ENCODE measurements at places on chromosomes 7 and 10.

- DNase-seq: no peak
Observed at GRCh38 chr7:78218051-78218450, 419.5 kb downstream of the PHTF2 start.

GRCh38 chr7:42348631-42349030 is 111.6 kb upstream of the GLI3 start:
- no peak for DNase-seq

- DNase-seq: peak; percentile 27
Observed at GRCh38 chr10:6647811-6648526, 67.9 kb upstream of the PRKCQ start.

GRCh38 chr10:117568334-117568733 is 25.8 kb downstream of the EMX2 start:
- DNase-seq: no peak

DNA sequence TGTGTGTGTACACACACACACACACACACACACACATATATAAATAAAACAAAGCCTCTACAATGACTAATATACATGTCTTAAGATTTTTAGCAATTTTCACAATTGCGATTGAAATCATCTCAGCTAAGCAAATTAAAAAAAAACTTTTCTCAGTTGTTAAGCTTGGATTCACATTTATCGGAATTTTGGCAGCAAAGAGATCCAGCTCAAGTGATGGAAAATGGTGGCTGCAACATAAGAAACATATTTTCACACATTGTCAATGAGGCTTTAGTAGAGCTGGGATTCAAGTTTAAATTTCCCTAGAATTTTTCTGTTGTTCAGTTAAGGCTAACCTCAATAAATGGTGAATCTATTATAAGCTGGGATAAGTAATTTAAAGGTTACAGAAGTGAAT is 768.6 kb upstream of the SORCS1 start:
- DNase-seq: no peak

- peak; percentile 47 for DNase-seq
Observed at GRCh38 chr10:27383595-27384542, 120.2 kb upstream of the RAB18 start.

DNA sequence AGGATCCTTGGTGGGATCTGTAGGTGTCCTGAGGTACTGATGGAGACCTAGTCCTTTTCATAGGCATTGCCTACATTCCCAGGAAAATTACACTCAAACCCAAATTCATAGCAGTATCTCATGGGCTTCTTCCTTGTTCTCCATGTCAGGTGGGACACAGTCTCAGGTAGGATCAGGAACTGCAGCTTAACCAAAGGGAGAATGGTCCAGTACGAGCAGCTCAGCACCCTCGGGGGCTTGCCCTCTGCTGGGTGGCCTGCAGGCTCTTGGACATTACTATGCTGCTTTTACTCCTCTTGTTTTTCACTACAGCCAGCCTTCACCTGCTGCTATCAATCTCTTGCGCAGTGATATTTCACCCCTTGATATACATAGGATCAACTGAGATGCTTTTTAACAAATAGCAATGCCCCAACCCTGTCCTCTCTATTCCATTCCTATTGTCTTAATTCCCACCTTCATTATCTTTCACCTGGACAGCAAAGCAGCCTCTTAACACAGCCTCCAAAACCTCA is 28.6 kb downstream of the PLA2G12B start:
- no peak for DNase-seq

GRCh38 chr10:73408061-73408460 is 5.8 kb downstream of the ANXA7 start:
- peak; percentile 21 for DNase-seq

- no peak for DNase-seq
Observed at GRCh38 chr10:49292565-49293207, 6.3 kb upstream of the C10orf71 start.

DNA sequence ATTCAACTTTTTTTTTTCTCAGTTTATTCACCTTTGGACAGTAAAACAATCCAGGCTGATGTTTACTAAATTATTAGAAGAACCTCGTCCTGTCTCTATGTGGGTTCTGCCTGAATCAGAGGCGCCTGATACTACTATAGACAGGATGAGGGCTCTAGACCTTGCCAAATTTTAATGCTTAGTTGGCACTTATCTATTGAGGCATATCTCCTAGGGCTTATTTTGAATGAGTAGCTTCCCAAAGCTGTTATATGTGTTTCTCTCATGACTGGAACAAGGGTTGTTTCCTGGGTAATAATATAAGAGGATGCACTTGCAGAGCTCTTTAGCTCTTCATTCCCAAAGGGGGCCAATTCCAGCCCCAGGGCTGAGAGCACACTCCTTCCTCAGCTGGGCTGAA is 23.6 kb downstream of the HECW1 start:
- DNase-seq: peak; percentile 13

DNA sequence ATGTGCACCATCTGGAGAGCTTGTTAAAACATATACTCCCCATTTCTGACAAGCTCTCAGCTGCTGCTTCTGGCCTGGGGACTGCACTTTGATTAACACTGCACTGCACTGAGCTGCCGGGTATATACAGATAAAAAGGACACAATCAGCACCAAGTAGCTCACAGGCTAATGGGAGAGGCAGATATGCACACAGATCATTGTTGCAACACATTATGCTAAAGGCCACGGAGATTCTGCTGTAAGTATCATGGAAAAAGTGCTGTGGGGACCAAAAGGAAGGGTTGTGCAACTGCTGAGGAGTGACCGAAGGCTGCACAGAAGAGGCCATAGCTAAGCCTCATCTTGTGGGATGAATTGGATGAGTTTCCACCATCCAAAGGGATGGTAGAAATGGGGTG is 455.2 kb downstream of the SORCS3 start:
- DNase-seq: no peak

- no peak for DNase-seq
Observed at GRCh38 chr10:131053192-131053591, 258.3 kb downstream of the TCERG1L start.

DNA sequence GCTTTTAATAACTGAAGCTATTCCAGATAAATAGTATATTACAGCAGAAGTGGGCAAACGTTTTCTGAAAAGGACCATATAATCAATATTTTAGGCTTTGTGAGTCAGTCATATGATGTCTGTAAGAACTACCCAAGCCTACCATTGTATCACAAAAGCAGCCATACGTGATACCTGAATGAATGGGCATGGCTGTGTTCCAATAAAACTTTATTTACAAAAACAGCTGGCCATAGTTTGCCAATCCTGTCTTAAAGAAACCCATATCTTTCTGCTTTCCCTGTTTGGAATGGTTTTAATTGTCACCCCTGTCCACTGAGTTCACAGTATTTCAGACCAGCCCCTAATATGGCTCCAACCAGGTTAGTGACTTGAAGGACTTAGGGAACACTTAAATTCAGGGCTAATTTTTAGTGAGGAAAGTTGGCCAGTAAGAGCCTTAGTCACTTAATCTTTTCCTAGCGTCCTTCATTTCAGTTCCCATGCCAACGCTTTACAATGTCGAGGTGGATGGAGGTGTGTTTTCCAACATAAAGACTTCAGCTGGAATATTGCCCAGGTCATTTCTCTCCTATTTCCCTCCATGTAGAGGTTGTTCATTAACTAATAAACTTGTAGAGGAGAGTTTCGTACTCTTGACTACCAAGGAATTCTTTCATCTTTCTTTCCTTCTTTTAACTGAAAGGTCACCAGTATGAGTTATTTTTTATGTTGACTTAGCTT is 184.5 kb downstream of the TRIL start:
- no peak for DNase-seq

DNA sequence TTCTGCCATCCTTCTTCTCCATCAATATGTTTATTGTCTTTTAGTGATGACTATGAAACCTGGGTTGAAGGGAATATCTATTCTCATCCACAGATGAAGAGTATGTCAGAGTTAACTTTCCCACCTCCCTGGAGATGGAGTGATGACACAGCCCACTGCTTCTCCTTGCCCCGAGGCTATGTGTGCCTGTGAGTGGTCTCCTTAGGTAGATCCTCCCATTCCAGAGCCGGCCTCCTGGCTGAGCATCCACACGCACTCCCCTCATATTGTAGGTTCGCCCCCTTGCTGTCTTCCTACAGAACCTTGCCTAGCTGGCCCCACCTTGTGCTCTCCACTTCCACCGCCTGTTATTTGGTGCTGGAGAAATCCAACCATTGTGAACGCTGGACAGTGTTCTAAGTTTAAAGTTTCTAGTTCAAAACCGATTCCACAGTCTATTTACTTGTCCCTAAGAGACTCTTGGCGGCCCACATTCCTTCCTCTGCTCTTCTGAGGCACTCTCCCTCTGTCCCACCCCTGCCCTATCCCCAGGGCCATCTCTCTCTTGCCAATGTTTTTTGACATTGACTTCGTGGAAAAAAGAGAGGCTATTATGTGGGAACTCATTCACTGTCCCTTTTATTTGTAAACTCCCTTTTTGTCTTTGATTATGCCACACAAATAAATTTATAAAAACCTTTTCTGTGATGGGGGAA is 168.0 kb downstream of the ZNF438 start:
- no peak for DNase-seq

- no peak for DNase-seq
Observed at GRCh38 chr7:100413889-100414288, 14.6 kb downstream of the ZCWPW1 start.

GRCh38 chr7:139479620-139480019 is 3.9 kb downstream of the KLRG2 start:
- DNase-seq: no peak

GRCh38 chr10:6766131-6766801 is 186.2 kb upstream of the PRKCQ start:
- no peak for DNase-seq

GRCh38 chr10:101373063-101373462 is 19.1 kb downstream of the BTRC start:
- DNase-seq: no peak

DNA sequence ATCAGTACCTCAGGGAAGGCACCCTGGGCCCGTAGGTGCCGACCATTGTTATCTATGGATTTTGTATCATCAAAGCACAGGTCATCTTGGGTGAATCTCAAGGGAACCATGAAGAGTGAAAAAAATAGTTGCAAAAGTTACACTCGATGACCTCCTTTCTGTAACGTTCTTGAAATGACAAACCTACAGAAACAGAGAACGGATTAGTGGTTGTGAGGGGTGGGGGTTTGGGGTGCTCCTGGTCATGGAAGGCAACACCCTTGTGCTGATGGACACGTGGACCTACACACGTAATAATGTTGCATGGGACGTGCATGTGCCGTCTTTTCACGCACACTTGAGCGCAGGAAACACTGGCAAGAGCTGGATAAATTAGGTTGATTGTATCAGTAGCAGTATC is 655.9 kb downstream of the SDK1 start:
- DNase-seq: no peak

DNA sequence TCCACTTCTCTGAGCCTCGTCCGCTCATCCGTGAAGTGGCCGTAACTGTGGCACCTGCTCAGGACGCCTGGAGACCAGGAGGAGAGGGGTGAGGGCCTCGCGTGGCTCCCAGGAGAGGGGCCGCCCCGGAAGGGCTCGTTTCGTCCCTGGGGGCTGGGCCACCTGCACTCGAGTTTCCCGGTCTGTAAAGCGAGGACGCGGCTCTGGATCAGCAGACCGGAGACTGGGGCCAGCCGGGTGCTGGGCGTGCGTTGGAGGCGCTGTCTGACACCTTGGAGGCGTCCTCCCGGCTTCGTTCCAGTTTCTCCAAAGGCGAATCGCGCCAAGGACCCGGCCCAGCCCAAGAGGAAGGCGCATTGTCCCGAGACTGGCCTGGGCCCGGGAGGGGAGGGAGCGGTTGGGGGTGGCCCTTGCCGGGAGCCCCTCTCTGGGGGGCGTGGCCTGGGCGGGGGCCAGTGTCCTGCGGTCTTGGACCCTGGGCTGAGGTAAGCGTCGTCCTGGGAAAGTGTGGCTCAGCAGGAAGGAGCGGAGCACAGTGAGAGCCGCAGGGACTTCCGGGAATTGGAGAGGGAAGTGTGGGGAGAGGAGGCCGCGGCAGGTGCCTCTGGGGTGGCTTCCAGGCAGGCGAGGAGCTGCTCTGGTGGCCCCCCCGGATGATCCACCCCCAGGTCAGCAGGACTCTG is 89.6 kb downstream of the FOXL3 start:
- DNase-seq: no peak

DNA sequence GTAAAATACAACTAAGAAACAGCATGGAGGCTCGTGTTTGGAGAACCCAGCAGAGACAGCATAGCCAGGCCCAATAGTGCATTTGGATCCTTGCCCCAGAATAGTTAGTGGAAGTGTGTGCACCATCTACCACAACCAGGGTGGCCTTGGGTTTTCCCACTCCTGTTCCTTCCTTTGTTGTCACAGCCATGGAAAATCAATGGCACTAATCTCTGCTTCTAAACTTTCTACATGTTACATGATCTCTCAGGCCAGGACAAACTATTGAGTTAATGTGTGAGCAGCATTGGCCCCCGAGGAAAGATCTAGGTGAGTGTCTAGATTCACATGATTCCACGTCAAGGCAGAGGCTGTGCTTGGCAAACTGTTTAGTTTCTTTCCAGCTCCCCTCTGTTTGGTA is 2.0 kb downstream of the CYP3A7 start:
- DNase-seq: no peak

DNA sequence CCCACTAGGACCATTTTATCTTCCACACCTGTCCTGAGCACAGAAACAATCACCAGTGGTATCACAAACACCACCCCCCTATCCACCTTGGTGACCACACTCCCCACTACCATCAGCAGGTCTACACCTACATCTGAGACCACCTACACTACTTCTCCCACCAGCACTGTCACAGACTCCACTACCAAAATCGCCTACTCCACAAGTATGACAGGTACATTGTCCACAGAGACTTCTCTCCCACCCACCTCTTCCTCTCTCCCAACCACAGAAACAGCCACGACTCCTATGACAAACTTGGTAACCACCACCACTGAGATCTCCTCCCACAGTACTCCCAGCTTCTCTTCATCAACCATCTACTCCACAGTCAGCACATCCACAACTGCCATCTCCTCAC is 3.3 kb downstream of the MUC3A start:
- no peak for DNase-seq

- DNase-seq: peak; percentile 82
Observed at GRCh38 chr7:108525327-108525984, 479 bp downstream of the PNPLA8 start.

DNA sequence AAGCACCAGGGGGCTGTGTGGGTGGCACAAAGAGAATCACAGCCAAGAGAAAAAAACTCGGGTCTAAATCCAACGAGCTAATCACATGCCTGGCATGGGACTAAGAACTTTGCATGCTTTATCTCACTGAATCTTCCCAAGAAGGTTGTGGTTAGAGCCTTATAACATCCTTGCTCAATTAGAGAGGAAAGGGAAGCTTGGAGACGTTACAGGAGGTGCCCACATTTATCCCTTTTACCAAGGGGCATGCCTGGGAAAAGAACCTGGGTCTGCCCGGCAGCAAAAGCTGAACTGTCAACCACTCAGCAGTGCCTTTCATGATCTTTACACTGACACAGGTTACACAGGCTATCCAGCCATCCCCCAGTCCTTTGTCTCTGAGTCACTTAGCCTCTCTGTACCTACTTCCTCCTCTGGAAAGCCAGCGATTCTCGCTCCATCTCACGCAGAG is 190.1 kb downstream of the PRPF18 start:
- DNase-seq: peak; percentile 68

GRCh38 chr10:77926566-77927401 is at the start of gene DLG5:
Gene DLG5, minus strand, starts transcription at chr10:77926755. Its CDS starts 235 bp downstream, at chr10:77926520.
- peak; percentile 53 for DNase-seq

Measured in A172 (cell line).